Globus pallidus (tissue), 1 donor: ENCODE measurements at places on chromosomes 2 and 18.
A peak's percentile ranks its signal among the peaks of the same experiment; 100 is the strongest.

DNA sequence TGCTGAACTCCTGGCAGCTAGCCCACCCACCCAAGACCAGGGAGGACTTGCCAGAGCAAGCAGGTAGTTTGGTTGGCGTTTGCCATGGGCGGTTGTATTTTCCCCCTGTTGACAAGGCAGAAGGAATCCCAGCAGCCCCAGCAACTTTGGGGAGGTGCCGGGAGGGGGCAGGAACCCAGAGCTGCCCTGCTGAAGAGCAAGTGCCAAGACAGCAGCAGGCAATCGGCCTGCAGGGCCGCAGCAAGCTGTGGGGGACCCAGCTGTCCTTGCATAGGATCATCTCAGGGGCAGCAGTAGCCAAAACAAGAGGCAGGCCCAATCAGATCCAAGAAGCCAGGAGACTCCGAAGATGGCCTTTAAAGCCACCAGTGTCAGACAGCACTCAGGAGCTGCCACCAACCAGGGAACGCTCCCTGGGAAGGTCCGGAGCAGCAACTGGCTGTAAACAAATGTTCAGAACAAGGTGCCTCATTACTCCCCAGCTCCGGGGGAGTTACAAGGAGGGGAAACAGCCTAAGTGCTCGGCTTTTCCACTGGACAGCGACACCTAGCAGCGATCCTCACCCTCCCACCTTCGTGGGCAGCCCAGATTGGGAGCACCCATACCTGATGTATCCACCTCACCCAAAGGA is 2.1 kb downstream of the ST8SIA5 start:
- no peak for DNase-seq

- DNase-seq = no peak
These were observed 384.7 kb upstream of the RAB12 start for GRCh38 chr18:8224576-8224975.

GRCh38 chr2:174594456-174594855 is 3.1 kb downstream of the WIPF1 start:
- no peak for DNase-seq

- DNase-seq = no peak
These were observed 6.2 kb downstream of the HAUS1 start for GRCh38 chr18:46110406-46110805.

GRCh38 chr2:212595036-212595654 is 56.5 kb upstream of the ERBB4 start:
- DNase-seq = peak; percentile 1

- no peak for DNase-seq
These were observed 121.5 kb upstream of the CDCA7 start for GRCh38 chr2:173232956-173233744.

DNA sequence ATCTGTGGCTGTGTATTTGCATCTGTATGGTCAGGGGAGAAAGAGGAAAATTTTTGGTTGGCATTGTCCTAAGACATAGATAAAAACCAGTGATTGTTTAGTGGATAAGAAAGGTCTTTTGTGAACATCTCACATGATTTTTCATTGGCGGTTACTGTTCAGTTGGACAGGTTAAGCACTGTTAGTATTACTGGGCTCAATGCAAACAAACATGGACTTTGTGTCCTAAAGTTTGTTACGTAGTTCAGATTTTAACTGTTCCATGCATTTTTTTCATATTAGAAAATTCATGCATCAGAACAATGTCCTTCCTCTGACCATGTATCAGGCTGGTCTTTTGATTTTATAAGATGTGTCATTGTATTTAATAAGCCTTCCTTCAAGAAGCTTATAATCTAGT is 368.0 kb downstream of the MEIS1 start:
- no peak for DNase-seq

DNA sequence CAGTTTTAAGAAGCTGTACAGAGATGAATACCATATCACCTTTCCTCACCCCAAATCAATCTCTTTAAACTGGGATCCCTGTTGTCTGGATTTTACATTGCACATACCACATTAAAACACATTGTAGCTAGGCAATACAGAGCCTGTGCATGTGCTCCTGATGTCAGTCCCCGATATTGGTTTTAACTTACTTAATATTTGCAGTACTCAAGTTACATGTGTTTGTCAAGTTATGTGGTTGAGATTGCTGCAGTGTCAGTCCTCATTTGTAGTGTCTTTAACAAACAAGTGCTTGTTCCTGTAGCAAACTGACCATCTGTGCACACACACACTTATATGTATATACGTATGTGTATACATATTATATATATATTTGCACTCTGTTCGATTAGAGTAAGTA is 10.4 kb upstream of the UBE2E3 start:
- no peak for DNase-seq

DNA sequence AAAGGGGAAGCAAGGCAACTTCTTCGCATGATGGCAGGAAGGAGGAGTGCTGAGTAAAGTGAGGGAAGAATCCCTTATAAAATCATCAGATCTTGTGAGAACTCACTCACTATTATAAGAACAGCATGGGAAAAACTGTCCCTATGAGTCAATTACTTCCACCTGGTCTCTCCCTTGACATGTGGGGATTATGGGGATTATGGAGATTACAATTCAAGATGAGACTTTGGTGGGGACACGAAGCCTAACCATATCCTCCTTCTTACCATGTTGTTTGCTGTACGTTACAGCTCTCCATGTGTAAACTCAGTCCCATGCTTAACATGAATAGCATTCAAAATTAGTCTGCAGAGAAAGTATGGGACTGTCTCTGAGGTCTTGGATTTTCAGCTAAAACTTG is 1096.8 kb upstream of the ACVR2A start:
- DNase-seq = no peak

DNA sequence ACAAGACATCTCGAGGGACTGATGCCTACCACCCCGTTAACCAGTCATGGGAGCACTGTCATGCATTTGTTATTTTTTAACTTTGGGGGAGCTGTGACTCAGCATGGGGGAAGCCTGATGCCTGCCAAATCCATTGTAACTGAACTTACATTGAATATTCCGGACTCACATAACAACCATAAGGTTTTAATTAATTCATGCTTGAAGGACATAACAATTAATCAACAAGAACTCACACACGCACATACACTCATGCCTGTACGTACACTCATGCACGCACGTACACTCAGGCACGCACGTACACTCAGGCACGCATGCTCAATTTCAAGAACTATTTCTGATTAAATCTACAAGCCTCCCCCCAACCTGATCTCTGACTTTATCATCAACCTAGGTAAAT is 1639.1 kb downstream of the SUCLG1 start:
- DNase-seq = no peak

GRCh38 chr2:171592036-171592555 is 69.8 kb downstream of the CYBRD1 start:
- no peak for DNase-seq

GRCh38 chr18:1708006-1708405 is 803.3 kb downstream of the ADCYAP1 start:
- DNase-seq = no peak

GRCh38 chr2:112155331-112156151 is 17.4 kb downstream of the FBLN7 start:
- no peak for DNase-seq

- no peak for DNase-seq
These were observed 161.5 kb downstream of the SLC39A10 start for GRCh38 chr2:195818526-195818925.
